Activated T-helper 1 cell treated with Interleukin-2 at 50 U/mL for 16 hours (primary cell): ENCODE measurements at places on chromosomes 5 and 9.

DNA sequence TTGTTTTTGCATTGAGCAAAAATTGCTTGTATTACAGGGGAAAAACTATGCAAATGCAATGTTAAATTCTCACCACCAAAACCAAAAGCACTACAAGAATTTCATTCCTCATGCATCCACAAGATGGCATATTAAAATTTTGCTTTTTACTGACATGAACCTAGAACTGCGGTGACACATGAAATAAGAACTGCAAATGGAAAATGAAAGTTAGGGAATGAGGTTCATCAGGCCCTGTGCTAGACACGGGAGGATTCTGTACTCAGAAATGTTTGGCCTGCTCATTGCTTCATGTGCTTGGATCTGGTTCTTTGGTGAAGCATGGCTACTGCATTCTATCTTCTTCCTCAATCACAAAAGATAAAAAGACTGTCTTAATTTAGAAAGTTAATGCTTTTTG lies 9.1 kb upstream of the RFK start:
- DNase-seq: no peak

DNA sequence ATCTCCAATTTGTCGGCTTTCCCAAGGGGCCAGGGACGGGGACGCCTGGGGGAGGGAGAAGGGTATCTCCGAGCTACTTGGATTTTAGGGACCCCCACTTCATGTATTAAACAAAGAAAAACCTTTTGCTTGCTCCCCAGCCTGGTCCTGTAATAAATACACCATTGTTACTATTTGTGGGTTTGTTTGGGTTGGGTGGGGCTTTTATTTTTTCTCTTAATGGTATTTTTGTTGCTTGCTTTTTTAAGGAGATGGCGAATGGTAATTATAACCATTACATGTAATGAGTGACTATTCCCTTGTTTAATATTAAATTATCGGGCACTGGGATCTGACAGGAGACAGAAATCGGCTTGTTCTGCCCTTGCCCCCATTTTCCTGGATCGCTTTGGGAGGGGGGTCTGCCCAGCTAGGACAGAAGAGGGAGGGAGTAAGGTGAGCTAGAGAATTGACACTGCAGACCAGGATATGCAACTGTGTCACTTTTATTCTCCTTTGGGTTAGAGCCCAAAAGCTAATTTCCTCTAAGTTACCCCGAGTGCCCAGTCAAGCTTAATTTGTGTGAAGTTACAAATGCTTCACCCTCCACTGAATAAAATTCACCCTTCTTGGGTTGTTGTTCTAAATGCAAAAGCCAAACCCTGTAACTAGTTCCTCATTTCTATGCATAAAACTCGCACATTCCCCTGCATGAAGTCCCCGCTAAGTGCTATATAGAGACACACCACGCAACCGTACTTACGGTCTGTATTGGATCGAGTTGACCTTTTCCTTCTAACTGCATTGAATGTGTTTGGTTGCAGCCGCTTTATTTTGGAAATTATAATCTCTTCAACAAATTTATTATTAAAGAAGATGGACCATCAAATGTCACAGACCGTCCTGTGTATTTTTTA lies 1.6 kb upstream of the ZNF608 start:
- no peak for DNase-seq

GRCh38 chr9:129198319-129199043 lies 20.4 kb upstream of the IER5L start:
- no peak for DNase-seq

DNA sequence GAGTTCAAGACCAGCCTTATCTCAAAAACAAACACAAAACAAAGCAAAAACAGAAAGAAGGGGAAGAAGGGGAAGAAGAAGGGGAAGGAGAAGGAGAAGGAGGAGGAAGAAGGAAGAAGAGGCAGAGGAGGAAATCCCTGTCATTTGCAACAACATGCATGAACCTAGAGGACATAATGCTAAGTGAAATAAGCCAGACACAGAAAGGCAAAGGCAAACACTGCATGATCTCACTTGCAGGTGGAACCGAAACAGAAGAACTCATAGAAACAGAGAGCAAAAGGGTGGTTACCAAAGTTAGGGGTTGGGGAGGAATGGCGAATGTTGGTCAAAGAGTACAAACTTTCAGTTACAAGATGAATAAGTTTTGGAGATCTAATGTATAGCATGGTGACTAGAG lies 135.4 kb downstream of the UGCG start:
- no peak for DNase-seq

- DNase-seq: no peak
Measured at GRCh38 chr5:143985832-143986515, 174.0 kb downstream of the HMHB1 start.

GRCh38 chr9:129656795-129657390 lies 8.6 kb upstream of the PRRX2 start:
- DNase-seq: no peak

DNA sequence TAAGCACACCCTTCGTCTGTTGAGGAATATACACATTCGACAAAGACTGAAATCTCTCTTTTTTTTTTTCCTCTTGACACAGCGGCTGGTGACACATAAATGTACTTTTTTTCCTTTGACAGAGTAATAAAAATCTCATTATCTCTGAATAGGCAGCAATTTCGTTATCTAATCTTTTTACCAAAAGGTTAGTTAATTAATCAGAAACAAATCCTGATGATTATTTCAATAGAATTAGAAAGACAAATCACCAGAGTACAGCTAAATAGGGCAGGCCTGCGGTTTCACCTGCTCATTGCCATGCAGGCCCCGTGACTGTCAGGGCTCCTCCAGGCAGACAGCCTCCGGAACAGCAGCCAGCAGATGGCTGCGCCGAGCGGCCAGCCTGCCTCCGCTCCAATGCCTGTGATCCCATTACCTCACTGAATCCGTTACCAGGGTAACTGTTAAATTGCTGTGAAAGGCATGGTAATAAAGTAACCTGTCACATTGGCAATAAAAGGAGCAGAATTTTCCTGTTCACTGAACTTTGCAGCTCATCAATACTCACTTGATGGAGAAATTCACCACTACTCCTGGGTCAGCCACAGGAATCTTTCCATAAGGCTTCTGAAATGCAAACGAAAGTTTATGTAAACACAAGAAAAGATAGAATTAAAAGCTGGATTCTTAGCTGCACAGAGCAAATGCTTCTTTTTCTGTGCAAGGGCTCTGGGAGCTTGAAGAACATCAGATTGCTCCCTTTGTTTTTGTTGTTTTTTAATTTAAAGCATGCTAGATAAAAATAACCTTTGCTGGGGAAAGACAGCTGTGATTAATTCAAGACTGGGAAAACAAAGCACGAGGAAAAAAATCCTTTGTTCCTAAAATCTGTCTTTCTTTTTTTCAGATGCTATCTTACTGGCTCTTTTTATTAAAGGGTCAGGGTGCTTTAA lies 666.4 kb upstream of the ZNF608 start:
- DNase-seq: no peak
